Fibroblast of skin of right quadriceps (primary cell): ENCODE measurements at places on chromosomes 1 and 21.

- DNase-seq, result peak; percentile 49
Observed at GRCh38 chr1:169348383-169349036, 19.1 kb downstream of the NME7 start.

DNA sequence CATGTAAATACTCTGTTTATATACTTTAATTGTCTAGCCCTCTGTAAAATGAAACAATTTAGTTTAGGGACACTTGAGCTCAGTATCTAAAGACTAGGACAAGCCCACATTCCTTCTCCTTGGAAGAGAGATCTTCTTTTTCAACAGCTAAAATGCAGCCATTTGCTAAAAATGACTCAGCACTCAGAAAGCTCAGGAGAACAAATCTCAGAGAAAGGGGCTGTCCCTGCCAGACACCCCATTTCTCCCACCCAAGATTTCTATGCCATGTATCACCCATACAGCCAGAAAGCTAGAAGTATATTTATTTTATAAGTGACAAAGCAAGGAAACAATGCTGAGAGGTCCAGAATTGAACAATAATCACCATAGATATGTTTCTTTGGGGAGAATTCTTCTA, 23.2 kb upstream of the PRDX6 start:
- DNase-seq, result peak; percentile 48

DNA sequence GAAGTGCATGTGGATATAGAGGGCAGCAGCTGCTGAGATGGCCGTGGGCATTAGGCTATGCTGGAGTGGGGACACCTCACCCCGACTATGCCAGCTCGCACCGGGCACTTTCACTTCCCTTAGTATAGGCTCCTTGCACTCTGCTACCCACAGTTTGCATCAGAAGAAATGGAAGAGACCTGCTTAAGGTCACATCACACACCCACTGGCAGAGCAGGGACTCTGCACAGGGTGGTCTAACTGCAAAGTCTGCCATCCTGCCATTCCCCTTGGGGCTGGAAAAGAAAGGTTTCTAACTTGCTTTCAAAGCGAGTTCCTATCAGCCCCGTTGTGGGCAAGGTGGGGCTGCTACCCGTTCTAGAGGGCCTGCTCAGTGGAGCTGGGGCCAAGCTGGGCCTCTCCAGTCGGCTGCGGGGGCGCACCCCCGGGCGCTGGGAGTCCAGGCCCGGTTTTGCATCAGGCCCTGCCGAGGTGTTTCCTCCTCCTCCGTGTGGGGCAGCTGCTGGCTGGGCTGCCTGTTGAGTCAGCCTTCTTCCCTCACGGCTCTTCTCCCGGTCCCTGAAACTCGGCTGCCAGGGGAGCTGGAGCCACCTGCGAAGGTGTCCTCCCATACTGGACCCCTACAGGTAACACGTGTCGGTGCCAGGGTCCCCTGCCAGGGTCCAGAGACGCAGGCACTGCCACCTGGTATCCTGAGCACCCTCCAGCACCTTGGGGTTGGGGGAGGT, at the start of gene SYTL1:
Gene SYTL1 (plus strand): TSS at position 498 of the 728 bp plus-strand sequence. CDS start 3,313 bp downstream, outside the sequence.
- peak; percentile 75 for DNase-seq

DNA sequence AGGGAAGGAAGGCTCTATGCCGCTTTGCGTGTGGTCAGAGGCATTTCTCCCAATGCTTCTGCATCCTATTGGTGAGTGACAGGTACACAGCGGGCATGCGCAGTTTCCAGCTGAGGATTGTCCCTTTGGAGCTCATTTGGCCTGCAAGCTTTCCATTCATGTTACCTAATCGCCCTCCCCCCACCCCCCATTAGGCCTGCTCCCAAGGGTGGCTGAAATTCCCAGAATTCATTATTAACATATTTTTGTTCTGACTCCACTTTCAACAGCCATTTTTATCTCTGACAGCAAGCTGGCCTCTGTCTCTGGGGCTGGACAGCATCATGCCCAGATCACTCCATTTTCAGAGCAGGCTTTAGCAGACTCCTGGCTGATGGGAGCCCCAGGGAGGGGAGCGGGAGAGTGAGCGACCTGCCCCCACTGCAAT, 25.6 kb downstream of the MIS18A start:
- DNase-seq, result peak; percentile 79

DNA sequence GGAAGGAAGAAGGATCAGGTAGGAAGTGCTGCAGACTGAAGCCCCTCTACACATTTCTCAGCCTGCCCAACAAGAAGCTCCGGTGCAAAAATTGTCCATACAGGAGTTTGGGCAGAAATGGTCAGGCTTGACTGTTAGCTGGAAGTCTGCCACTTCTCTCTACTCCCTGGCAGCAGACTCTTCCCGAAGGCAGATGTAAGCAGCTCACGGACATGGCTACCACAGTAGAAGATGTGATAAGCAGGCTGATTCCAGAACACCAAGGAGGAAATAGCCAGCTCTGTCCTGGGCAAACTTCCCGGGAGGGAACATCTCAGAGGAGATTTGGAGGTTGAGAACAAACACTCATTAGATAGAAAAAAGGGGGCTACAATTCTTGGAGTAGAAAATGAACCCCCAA, 52.6 kb downstream of the TRABD2B start:
- no peak for DNase-seq

DNA sequence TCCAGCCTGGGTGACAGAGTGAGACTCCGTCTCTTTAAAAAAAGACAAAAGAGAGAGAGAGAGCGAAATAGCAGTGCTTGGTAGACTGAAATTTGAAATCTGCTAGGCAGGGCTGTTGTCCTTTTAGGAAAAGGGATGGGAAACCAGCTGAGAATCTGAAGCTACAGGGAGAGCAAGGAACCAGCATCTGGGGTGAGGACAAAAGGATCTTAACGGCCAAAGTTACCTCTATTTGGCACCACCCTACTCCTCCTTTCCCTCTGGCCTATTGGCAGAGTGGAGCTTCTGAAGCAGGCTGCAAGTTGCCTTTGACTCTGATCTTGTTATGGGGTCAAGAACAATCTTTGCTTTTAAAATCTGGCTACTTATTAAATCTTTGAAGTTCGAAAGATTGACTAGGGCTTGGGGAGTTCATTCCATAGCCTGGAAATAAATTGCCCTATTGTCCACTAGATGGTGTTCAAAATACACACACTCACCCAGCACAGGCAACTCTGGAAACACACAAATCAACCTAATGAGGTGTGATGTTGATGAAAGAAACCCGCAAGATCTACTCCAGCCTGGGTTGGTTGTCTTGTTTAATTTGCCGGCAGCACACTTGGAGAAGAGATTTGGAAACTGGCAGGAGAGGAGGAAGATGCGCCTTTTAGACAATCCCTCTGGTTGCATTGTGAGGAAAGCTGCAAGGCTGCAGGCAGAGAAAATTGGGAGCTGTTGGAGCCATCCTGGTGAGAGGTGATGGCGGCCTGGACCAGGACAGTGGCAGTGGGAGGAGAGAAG, 16.5 kb upstream of the PARP1 start:
- peak; percentile 54 for DNase-seq

GRCh38 chr1:230243583-230244353, 176.7 kb downstream of the GALNT2 start:
- DNase-seq, result peak; percentile 25

DNA sequence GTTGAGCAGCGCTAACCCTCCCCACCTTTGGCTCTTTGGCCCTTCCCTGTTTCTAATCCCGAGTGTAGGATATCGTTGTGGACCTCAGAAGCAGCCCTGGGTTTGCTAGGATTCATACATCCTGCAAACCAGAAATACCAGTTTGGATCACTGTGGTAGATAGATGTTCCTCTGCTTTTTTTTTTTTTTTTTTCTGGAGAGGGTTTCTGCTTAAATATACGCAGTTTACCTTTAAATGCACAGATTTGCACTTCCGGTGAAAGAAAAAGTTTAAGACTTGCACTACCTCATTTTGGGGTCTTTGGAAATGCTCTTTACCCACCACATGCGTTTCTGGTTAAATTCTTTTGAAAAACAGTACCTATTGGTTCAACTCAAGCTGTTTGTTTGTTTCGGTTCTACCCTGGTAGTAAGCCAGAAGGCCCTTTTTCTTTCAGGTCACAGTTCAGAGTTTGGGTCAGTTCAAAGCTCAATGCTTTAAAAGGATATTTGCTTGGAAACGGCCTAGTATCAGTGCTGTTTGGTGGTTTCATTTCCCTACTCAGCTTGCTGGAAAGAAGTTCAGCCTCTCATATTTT, 908 bp downstream of the DDI2 start:
- DNase-seq, result no peak

GRCh38 chr1:205285381-205286101, 36.0 kb downstream of the NUAK2 start:
- DNase-seq, result no peak

DNA sequence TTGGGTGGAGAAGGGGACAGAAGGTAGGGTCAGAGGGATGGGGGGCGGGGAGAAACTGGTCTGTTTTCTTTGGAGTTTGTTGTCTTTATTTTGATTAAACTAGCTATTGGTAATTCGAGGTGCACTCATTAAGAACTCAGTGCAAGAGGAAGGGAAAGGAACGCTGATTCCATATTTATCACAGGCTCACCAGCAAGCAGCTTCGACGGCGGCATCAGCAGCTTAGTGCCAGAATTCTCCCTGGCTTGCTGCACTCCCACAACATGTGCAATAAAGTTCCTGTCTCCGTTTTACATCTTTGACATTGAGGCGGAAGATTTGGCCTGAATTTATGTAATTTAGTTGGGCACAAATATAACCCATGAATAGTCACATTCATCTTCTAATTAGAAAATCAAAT, 57.6 kb downstream of the PEX14 start:
- DNase-seq, result no peak

GRCh38 chr1:70809069-70809468, 238.5 kb downstream of the PTGER3 start:
- no peak for DNase-seq

DNA sequence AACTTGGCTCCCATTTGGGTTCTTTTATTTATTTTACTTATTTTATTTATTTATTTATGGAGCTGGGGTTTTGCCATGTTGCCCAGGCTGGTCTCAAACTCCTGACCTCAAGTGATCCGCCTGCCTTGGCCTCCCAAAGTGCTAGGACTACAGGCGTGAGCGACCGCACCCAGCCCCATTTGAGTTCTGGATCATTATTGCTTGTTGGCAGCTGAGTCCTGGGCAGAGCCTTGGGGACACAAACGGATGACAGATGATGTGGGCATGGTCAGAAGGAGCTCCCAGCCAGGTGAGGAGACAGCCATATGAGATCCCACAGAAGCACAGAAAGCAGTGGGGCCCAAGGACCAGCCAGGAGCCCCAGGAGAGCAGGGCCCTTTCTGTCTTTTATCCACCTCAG, 254.0 kb downstream of the MATN1 start:
- DNase-seq, result no peak

DNA sequence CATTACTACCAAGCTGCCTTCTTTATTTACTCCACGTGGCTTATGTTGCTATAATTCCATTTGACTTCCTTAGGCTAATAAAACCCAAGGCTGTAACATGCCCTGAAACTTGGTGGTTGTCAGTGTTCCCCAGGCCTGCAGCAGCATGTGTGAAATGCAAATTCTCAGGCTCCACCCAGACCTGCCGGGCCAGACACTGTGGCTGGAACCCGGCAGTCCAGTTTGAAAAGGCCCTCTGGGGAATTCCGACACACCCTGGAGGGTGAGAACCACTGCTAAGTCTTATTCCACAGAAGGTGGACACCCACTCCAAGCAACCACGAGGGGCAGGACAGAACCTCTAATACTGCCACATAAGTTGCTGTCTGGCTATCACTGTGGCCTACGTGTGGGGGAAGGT, 41.4 kb downstream of the URB1 start:
- DNase-seq, result no peak

GRCh38 chr1:155093911-155094621, 15.4 kb downstream of the EFNA3 start:
- peak; percentile 35 for DNase-seq

GRCh38 chr1:9085306-9085940, 16.0 kb upstream of the SLC2A5 start:
- DNase-seq, result no peak

DNA sequence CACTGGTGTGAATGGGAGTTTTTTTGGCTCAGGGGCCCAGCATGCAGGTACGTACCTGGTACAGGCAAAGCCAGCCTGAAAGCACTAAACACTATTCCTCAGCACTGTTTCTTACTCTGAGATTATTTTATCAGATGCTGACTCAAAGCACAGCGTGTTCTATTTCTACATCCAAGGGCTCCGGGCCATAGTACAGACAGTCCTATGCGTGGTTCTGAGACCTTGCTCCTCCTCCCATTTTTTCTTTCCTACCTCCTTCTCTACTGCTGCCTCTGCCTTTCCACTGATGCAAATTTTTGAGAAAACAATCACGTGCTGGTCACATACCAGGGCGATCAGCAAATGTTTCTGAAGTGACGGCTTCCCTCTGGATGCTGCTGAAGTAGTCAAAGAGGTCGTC, 36.3 kb downstream of the PDPN start:
- DNase-seq, result no peak

GRCh38 chr1:1291548-1292441, 11.6 kb downstream of the SCNN1D start:
- DNase-seq, result peak; percentile 59

GRCh38 chr21:36077758-36078157, 7.9 kb downstream of the CBR1 start:
- DNase-seq, result no peak

GRCh38 chr1:11738783-11739182, 2.8 kb downstream of the AGTRAP start:
- no peak for DNase-seq

- DNase-seq, result no peak
Observed at GRCh38 chr21:42971897-42972275, 2.5 kb upstream of the PKNOX1 start.

- peak; percentile 48 for DNase-seq
Observed at GRCh38 chr21:18155508-18156193, 89.0 kb upstream of the CHODL start.

GRCh38 chr1:74812180-74812541, 79.2 kb downstream of the TYW3 start:
- no peak for DNase-seq

GRCh38 chr1:159829822-159830465, 3.3 kb downstream of the SLAMF8 start:
- peak; percentile 82 for DNase-seq

DNA sequence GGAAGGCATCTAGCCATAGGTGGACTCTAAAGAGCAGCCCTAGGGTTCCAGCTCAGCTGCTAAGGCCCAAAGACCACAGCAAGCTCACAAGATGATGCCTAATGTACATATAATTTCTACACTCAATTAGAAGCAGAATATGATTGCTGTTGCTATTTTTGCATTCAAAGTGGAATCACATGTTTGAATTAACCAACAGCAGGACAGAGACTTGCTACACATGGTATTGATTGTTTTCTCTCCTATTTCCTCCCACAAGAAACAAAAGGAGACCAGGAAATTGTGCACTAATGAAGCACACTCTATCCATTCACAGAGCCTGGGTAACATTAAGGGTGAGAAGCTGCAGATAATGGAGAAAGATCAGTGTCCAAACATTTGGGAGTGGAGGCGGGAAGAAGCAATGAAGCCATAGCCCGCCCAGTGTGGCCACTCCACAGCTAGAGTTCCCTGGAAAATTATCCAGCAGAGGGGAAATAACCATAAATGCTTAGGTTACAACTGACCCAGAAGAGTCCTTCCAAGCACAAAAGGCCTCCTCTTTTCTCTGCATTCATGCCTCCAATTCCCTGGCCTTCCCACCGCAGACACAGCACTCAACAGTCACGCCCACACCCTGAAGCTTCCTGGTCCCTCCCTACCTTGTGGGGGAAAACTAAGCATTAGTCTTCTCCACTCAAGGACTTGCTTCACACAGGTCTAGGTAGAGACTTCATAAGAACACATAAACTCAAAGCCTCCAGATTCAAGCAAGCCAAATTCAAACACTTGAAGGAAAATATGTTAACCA, 7.5 kb downstream of the CNN3 start:
- DNase-seq, result peak; percentile 48

GRCh38 chr1:199690496-199690895, 337.0 kb upstream of the NR5A2 start:
- DNase-seq, result no peak
